Kidney tubule cell (primary cell): ENCODE measurements at places on chromosomes 2 and 18.
A peak's percentile ranks its signal among the peaks of the same experiment; 100 is the strongest.

GRCh38 chr2:171965661-171966060 lies 34.1 kb upstream of the METAP1D start:
- no peak for DNase-seq

DNA sequence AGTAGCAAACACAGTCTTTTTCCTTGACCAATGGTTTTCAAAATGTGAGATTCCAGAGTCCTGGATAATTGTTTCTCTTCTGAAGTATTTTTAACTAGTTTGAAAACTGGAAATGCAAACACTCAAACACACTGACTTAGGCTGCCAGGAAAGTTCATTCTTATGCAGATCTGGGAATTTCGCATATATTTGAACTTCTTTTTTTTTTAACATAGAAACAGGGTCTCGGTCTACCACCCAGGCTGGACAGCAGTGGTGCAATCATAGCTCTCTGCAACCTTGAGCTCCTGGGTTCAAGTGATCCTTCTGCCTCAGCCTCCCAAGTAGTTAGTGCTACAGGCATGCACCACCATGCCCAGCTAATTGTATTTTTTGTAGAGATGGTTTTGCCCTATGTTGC lies 79.6 kb downstream of the DYM start:
- DNase-seq: no peak

DNA sequence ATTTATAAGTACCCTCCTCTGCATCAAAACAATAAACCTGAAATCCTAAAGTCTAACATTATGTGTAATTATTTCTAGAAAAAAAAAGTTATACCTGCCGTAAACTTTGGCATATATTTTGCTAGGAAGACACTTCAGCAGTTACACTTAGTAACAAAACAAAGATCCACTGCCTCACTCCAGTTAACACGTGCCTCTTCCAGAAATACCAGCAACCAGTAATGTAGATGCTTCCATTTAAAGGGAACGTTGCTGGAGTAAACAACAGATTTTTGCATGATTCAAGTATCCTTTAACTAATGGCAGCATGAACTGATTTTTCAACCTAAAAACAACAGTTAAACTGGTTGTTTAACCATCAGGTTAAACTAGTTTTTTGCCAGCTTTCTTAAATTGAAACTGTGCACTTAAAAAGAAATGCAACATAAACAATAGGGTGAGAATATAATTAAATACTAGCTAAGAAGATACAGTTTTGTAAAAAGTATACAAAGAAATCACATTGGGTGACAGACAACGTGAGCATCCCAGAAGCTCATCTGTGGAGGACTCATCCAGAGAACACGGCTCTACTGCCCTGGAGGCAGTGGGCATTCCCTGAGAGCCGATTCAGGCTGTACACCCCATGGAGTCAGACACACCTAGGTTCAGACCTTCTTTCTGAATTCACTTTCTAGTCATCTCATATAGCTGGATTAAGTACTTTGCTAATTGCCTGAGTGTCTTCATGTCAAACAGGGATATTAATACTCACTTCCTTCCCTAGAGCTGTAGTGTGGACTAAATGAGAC lies 22.3 kb downstream of the MGAT4A start:
- no peak for DNase-seq

DNA sequence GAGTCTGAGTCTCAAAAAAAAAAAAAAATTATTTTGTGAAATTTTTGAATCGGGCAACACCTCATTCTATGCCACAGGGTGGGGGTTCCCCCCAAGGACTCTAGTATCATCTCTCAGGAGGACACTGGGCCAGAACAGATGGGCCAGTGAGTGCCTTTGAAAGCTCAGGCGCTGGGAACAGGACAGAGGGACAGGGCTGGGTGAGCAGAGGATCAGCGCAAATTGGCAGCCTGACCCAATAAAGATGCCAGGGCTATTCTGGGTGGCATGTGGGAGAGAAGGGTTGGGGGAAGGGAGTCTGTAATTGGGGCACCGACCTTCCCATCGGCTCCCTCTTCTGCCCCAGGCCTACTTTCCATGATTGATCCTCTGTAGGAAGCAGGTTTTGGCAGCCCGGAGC lies 44.0 kb downstream of the KIF3C start:
- no peak for DNase-seq

GRCh38 chr18:29271501-29271900 lies 1094.6 kb upstream of the CDH2 start:
- no peak for DNase-seq

- peak; percentile 58 for DNase-seq
Measured at GRCh38 chr2:190344276-190344827, 963 bp downstream of the INPP1 start.

DNA sequence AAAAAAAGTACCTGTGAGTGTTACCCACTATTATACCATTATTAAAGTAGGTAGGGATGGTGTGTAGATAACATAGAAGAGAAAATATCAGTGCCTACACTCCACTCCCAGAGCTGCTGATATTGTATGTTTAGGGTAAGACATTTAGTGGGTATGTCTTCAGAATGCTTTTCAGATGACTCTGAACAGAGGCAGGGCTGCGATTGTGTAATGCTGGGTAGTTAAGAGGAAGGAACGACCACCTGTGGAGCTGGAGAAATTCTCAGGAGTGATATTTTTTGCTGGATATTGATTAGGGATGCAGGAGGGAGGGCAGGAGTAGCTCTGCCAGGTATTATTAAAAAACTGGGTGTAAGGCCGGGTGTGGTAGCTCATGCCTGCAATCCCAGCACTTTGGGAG lies 2.8 kb downstream of the CNOT11 start:
- peak; percentile 27 for DNase-seq

- DNase-seq: peak; percentile 15
Measured at GRCh38 chr2:85797921-85798320, 44.1 kb downstream of the ATOH8 start.

- DNase-seq: no peak
Measured at GRCh38 chr2:30372826-30373225, 74.2 kb upstream of the LCLAT1 start.

DNA sequence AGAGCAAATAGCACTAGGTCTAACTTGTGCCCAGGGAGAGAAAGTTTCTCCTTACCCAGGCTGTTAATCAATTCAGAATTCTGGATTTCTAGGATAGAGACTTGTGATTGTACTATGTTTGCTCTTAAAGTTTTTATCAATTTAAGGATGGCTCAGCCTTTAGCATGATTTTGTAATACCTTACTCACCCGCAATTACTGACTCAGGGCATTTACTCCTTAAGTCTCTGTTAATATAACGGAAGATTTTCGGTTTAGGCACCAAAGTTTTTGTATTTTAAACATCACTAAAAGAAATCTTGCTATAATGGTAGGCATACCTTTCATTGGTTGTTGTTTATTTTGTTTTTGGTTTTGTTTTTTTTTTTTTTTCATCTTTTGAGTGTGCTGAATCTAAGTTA lies 358.2 kb downstream of the RBM43 start:
- DNase-seq: no peak

- no peak for DNase-seq
Measured at GRCh38 chr2:239376942-239377531, 23.8 kb downstream of the HDAC4 start.
